ENCODE measurements at places on chromosomes 16 and 17.

DNA sequence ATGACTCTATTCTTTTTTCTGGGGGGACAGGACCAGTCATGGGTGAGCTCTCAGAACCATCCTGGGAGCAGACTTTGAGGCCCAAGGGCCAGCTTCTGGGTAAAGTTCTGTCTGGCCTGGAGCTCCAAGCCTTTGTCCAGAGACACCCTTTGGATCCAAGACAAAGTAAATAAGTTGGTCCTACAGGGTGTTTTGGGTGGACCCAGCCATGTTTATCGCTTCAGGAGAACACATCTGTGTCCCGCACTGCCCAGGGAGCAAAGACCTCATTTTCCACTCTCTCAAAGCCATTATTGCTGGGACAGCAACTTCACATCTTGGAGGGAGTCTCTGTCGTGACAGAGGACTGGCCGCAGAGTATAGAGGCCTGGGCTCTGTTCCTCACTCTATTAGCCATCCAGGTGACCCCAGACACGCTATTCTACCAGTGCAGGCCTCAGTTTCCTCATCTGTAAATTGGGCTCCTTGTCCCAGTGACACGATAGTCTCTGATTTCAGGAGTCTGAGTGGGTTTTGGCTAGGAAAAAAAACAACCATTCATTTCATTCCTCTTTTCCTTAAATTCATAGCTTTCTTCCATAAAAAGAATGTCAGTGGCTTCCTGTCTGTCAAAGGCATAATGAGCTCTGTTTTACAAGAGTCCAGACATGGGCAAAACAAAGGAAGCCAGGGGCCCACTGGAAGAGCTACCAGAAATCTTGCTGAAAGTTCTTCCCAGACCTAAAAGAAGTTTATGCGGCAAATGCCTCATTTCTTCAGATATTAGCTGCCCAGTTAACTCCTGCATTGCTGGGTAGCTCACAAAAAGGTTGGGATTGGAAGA, 62.4 kb downstream of the PECAM1 start:
- no peak for DNase-seq

- no peak for DNase-seq
Measured at GRCh38 chr17:8292639-8293395, 2.4 kb downstream of the SLC25A35 start.

- DNase-seq = no peak
Measured at GRCh38 chr16:12538667-12539091, 265.0 kb downstream of the CPPED1 start.

- no peak for DNase-seq
Measured at GRCh38 chr17:4498461-4499397, at the start of gene SPNS2. SPNS2 (plus strand) TSS chr17:4498881; CDS start chr17:4499048, 167 bp downstream.

DNA sequence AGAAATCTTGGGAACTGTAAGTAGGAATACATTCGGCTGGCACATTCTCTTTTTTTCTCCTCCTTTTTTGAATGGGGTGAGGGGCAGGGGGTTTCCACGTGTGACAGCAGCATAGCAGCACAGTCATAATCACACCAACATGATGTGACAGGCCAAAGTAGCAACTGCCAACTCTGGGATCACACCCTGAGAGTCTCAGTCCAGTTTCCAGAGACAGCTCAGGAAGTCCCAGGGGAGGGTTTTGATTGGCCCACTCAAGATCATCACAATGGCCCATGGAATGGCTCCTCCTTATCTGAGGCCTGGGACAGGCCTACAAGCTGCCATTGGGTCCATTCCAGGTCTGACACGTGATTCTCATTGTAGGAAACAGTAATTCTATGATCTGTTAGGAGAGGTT, 207.1 kb upstream of the ASIC2 start:
- no peak for DNase-seq

DNA sequence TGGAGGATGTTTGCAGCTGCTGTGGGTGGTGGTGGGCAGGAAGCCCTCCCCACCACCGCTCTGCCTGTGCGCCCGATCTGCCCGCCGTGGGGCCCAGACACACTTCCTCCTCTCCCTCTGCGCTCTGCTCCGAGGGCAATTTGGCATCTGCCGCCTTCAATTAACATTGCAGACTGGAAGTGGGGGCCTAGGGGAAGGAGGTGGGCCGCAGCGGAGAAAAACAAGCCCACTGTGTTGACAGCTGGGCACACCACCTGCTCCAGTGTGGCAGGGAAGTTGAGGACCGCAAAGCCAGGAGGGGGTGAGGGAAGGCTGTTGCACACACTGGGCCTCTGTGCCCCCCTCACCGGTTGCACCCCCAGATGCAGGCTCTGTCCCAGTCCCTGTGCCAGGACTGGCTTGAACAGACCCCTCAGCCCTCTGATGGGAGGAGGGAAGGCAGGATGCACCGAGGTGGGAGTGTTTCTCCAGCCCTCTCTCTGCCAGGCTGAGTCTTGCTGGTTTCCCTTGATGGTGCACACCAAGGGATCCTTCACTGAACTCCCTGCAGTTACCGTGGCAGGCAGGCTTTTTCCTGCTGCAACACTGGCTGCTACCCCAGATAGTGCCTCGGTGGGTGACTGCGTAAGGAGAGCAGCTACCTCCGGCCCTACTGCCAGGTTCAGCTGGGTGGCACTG, 72.8 kb upstream of the MED9 start:
- no peak for DNase-seq

DNA sequence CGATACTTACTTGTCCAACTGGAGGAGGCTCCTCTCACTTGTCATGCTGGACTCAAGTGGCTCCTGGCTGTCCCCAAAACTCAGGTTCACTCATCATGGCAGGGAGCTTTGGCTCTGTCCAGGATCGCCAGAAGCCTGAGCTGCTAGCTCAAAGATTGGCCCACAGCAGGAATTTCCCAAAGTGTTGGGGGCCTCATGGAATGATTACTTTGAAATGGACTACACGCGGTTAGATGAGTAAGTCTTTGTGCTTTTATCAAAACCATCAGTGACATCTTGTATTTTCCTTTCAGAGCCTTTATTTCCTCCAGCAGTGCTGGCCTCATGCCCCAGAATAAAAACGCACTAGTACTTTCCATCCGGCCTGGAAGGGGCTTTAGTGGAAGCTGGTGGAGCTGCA, 29.2 kb upstream of the PHB1 start:
- DNase-seq = peak; percentile 29

GRCh38 chr17:81952792-81953228, 5.8 kb upstream of the MYADML2 start:
- DNase-seq = no peak

DNA sequence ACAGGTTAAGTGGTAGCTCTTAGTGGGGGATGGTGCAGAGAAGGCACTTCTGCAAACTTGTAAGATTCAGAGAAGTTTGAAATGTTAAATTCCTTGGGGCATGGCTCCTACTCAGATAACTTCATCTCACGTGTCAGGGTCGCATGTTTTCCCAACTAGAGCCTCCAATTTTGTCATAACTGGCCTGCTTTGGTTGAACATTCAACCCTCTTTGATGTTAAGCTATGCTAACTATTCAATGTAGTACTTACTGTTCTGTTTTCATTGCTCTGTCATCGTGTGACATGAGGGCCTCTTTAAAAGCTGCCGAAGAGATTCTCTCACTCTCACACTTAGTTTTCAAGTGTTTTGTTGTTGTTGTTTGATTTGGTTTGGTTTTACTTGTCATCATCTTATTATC, 280.8 kb downstream of the CDH11 start:
- DNase-seq = no peak

DNA sequence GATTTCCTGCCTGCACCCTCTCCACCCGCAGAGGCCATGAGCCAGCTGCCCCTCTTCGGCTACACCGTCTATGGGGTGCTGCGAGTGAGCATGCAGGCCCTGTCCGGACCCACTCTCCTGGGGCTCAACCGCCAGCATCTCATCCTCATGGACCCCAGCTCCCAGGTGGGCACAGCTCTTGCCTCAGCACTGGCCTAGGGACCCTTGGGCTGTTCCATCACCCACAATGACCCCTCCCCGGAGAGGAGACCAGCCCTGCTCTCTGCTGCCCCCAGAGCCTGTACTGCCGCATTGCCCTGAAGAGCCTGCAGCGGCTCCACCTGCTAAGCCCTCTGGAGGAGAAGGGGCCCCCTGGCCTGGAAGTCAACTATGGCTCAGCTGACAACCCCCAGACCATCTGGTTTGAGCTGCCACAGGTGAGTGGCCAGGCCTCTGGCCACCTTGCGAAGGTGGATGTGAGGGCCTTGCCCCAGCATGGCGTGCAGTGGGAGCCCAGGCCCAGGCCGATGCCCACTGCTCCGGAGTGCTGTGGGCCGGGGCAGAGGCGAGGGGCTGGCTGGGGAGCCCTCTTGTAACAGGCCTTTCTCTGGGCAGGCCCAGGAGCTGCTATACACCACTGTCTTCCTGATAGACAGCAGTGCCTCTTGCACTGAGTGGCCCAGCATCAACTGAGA, 7.3 kb upstream of the SMIM5 start:
- DNase-seq = no peak

DNA sequence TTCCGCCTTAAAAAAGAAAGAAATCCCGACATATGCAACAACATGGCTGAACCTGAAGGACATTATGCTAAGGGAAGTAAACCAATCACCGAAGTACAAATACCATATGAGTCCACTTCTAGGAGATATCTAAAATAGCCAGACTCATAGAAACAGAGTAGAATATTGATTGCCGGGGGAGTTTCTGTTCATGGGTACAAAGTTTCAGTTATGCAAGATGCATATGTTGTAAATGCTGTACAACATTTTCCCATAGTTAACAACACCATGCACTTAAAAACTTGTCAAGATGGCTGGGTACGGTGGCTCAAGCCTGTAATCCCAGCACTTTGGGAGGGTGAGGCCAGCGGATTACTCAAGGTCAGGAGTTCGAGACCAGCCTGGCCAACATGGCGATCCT, 251.5 kb upstream of the EEF2KMT start:
- no peak for DNase-seq

- DNase-seq = no peak
Measured at GRCh38 chr17:63423251-63423950, 22.7 kb downstream of the CYB561 start.

DNA sequence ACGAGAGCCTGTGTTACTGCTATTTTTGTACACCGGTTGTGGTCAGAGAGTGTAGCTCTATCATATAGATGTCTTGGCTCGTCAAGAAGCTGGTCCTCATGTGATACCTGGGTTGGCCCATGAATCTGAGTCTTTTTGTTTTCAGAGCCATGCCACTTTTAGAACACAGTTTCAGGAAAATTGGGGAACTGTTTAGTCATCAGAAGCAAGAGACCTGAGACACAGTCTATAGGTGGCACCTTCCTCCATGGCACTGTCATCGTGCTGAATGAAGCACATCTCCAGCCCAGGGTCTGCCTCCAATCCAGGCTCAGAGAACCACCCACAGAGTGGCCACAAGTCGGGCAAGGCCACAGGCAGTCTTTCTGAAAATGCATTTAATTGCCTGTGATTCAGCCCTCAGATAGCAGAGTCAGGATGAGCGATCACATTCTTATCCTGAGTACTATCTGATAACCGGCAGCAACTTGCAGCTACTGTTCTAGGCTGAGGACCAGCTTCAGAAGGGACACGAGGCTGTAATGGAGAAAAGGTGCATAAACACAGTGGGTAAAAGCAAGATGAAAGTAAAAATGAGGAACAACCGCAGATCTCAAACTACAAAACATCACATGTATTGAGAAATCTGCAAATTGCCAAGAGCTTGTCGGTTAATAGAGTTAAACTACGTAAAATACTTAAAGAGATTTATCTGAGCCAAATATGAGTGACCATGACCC, 14.2 kb upstream of the HAPSTR1 start:
- DNase-seq = no peak

DNA sequence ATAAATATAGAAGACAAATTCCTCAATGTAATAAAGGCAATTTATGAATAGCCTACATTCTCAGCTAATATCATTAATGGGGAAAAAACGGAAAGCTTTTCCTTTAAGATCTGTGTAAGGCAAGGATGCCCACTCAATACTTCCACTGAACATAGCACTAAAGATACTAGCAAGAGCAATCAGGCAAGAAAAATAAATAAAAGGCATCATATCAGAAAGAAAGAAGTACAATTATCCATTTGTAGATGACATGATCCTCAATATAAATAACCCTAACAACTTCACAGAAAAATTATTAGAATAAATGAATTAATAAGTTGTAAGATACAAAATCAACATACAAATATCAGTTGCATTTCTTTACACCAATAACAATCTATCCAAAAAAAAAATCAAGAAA, 37.1 kb downstream of the C16orf87 start:
- DNase-seq = no peak

- no peak for DNase-seq
Measured at GRCh38 chr17:65547253-65547670, 14.2 kb downstream of the AXIN2 start.

GRCh38 chr16:49189286-49189685, 92.4 kb downstream of the CBLN1 start:
- no peak for DNase-seq

GRCh38 chr16:8848939-8849391, 19.8 kb downstream of the CARHSP1 start:
- no peak for DNase-seq

- DNase-seq = peak; percentile 49
Measured at GRCh38 chr17:32998111-32998886, 6.7 kb downstream of the SPACA3 start.

DNA sequence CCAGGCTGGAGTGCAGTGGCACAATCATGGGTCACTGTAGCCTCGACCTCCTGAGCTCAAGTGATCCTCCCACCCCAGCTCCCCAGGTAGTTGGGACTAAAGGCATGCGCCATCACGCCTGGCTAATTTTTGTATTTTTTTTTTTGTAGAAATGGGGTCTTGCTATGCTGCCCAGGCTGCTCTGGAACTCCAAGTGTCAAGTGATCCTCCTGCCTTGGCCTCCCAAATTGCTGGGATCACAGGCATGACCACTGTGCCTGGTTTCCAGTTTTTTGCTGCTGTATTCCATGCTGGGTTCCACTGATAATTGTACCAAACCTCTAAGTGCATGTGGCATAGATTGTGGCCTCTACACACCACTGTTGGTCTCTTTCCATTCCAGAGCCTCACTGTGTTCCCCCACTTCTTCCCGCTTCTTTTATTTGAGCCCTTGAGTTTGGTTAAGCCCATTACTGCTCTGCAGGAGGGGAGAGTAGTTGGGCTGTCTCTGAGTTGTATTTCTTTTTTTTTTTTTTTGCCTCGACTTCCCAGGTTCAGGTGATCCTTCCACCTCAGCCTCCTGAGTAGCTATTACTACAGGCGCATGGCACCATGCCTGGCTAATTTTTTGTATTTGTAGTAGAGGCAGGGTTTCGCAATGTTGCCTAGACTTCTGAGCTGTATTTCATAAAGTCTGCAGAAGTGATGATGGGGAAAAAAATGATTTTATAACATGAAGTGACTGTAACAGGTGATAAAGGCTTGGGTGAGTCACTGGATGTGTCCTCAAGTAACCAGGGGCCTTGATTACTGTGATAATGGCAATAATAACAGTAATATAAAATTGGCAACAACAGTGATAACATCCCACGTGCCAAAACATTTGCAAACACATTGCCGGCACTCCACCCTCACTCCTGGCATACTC, 30.0 kb downstream of the EEF2K start:
- DNase-seq = no peak

All from HFF-Myc (cell line).